ENCODE measurements at places on chromosomes 12 and 14.

GRCh38 chr14:64734990-64735389, 30.8 kb downstream of the PLEKHG3 start:
- no peak for DNase-seq

DNA sequence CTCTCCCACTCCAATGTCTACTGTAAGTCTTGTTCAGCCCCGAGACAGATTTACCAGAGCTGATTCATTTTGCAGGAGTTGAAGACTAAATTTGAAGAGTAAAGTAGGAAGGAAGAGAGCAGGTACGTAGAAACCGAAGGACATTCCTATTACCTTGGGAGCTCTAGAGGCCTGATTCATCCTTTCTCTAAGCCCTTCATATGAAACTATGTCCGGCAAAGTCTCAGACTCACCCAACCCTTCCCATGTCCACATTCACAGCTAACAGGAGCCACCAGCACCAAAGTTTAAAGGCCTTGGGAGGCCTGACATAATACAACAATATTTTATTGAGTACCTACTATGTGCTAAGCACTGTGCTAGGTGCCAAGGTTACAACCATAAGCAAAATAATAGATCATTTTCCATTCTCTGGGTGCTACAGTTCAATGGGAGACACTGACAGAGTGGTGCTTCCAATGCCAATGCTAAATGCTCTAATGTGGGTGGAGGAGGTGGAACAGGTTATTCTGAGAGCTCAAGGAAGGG, 86.6 kb downstream of the PHLDA1 start:
- no peak for DNase-seq

- DNase-seq, result no peak
Observed at GRCh38 chr12:49557917-49558215, 10.1 kb downstream of the MCRS1 start.

DNA sequence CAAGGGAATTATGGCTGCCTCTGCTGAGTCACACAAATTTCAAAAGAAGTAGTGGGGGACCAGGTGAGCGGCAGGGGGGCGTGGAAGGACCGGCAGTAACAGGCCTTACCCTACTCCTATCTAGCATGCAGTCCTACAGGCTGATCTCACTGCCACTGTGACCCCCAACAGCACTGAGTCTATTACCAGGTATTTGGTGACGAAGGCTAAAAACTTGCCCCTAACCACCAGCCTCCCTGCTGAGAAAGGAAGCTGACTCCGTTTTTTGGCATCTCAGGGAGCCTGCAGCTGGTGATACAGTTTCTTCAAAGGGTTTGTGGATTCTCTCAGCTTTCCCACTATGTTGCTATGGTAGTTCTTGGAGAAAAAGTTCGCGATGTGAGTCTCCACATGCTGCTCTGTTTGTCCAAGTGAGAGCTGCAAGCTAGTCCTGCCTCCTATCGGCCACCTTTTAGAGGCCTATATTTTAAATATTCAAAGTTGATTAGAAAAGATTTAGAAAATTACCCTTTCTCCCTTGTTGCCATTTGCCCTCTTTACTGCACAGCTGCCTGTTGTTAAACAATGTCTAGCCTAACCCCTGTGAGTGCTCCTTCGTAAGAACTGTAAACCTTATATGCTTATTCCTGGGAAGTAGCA, 57.1 kb upstream of the SLCO1B1 start:
- no peak for DNase-seq

DNA sequence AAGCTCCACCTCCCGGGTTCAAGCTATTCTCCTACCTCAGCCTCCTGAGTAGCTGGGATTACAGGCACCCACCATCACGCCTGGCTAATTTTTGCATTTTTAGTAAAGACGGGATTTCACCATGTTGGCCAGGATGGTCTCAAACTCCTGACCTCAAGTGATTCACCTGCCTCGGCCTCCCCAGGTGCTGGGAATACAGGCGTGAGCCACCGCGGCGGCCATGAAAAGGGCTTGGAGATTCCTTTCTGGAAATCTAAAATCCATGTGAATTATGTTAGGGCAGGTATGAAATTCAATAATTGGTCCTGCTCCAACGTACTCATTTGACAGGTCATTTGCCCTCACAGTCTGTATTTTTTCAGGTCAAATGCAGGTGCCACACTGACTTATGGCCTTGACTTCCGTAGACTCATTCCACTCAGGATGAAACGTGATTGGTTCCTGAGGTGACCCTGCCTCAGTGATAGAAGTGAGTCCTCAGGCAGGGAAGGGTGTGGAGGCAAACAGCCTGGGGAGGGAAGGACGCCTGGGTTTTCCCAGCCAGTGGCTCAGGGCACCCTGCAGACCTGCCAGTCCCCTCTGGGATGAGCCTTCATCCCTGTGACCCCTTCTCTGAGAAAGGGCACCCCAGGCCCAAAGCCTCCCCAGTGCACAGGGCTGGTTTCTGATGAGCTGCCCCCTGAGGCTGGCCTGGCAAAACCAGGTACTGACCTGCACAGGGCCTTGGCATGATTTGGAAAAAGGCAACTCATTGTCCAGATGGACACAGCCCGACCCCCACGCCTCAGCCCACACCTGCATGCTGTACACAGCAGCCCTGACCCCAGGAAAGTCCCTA, 48.7 kb downstream of the PSMA6 start:
- no peak for DNase-seq

GRCh38 chr12:1398673-1399072, 195.7 kb downstream of the FBXL14 start:
- no peak for DNase-seq

DNA sequence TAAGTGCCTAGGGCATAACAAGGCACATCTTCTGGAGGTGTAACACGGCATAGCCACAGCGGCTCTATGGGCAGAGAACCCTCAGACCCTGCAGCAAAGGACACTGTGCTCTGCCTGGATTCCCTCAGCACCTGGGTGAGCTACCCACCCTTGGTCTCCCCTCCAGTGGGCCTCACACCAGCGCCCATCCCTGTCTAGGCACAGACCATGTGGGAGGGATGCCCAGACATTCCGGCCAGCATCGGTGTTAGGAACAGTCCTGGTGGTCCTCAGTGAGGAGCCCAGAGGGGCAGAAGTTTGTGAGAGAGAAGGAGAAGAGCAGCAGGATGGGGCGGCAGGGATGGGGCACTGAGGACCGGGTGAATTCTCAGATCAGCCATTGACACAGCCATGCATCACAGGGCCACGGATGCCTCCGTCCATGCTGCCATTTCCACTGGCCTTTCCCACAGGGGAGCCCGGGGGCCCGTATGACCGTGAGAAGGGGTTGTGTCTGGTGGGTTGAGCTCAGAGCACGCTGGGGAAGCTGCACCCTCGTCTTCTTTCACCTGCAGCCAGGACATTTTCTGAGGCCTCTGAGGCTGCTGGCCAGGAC, 282.7 kb upstream of the SFSWAP start:
- no peak for DNase-seq

DNA sequence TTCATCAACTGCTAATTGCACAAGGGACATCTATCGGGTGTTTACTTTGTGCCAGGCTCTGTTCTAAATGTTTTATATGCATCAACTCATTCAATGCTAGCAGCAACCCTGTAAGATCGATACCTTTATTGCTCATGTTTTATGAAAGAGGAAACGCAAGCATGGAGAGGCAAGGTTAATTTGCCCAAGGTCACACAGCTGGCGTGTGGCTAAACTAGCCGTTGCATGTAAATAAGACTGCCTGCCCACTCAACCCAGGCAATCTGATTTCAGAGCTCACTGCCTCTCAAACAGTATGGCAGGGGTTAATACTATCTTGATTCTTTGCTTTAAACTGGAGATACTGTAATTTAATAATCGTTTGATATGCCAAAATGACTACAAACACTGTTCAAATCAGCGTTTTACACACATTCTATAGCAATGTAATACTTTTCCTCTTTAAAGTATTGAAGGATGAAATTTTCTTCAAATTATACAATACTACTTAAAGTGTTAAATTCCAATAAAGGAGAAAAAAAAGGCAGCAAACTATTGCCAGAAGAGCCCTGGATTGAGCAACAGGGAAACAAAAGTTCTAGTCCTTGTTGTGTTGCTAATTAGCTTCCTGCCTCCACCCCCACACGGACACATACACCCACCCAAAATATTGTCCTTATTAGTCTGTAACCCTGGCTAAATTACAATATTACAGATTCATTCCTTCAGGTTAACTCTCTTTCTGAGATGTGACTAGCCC, 39.1 kb upstream of the DHRS7 start:
- peak; percentile 43 for DNase-seq

Data from DMS153 (cell line).